ENCODE measurements at places on chromosomes 2 and 18.

DNA sequence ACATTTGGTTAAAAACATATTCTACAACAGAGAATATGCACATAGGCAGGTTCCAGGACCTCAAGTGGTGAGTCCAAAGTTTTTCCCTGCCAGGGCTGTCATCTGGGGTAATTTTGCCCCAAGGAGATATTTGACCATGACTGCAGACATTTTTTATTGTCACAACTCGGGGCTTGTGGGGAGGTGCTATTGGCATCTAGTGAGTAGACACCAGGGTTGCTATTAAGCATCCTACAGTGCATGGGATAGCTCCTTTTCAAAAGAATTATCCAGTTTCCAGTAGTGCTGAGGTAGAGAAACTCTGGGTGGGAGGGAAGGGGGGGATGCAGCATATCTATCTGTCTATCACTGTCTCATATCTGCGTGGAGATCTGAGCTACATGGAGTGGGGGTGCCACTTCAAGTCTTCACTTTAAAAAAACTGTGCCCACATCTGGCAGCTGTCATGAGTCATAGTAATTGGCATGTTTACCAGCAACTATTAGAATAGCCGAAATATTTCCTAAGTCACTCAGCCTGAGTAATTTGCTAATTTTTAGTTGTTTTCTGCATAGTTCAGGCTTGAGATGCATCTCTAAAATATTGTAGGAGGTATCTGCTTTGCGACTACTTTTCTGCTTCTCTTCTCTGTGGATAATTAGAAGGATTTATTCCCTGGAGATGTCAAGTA, 254.0 kb upstream of the RBMS1 start:
- no peak overlapping the region for H3K27ac ChIP-seq
- H3K4me1 ChIP-seq, result no peaks in the 10 kb centered on the region
- no peak overlapping the region for H3K4me3 ChIP-seq
- peaks cover 4% of the 10 kb centered on the region for H3K27me3 ChIP-seq
- no peak for DNase-seq
- no peaks in the 10 kb centered on the region for H3K36me3 ChIP-seq

DNA sequence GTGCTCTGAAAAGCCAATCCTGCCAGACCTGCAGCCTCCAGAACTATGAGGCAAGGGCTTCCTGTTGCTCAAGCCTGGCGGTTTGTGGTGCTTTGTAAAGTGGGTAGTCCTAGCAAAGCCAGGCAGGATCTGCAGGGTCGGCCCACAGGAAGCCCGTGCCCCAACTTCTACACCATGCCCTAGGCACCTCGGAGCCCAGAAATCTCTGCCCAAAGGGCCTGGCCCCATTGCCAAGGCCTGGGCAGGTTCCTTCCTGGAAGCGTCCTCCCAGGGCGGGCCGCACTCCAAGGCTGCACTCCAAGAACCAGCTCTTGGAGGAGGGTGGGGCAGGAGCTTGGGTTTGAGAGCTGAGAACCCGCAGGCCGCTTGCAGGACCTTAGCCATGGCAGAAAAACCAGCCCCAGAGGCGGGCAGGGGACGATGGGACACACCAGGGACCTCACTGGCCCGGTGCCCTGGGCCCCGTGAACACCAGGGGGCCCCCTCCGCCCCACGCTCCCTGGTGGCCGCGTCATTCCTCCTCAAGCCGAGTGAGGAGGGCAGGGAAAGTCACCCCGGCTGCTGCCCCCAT, 37.2 kb upstream of the ID2 start:
- H3K4me1 ChIP-seq, result no peaks in the 10 kb centered on the region
- no peaks in the 10 kb centered on the region for H3K27me3 ChIP-seq
- no peak for DNase-seq
- no peak overlapping the region for H3K4me3 ChIP-seq

DNA sequence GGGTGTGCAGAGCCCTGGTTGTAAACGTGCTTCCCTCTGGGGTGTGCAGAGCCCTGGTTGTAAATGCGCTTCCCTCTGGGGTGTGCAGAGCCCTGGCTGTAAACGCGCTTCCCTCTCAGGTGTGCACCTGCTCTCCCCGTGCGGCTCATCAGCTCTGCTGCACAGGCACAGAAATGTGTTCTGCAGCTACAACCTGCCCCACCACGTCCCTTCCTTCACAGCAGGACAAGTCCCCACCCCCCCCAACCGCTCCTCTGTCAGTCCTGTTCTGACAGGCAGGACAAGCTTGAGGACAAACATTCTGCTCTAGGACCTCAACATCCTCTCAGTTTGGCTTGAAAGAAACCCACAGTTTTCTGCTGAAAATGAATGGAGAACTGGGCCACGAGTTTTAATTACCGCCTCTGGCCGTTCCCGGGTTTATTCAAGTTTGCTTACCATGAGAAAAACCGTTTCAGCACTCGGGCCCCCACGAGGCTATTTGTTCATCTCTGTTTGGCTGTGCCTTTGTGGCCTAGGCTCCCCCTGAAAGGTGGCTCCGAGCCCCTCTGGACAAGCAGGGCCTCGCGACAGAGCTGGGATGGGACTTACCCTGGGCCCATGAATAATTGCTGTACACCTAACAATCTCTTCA, 81.0 kb upstream of the ASB18 start:
- H3K4me3 ChIP-seq, result no peak overlapping the region

- no peak for DNase-seq
- H3K4me3 ChIP-seq, result no peak overlapping the region
Measured at GRCh38 chr2:34738691-34739090, 1139.6 kb upstream of the FAM98A start.

DNA sequence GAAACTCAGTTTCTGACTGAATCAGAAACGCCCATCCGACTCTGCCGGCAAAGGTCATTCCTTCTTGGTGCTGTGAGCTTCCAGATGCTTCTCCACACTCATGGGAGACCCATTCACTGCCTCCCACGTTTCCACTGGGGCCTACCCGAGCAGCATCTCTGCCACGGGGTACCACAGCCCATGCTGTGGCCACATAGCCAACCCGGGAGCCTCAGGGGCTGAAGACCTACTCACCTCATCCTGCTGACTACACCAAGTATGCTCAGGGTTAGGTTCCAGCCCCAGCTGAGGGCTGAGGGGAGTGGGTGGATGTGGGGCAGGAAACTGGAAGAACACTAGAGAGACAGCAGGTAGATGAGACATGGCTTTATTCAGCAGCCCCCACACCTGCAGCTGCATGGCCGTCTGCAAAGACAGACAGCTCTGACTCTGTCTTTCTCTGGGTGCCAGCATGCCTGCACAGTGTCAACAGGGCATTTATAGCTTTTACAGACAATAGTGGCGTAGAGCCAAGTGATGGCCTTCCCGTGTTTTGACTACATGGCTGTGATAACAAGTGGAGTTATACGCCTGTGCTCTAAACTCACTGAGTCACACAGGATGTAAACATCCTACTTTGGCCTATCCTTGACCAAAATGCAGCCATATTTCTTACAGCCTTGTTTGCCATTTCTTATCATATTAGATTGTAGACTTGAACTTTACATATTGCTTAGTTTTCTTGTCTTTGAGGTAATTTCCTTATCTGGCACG, 16.5 kb upstream of the KLHL23 start:
- H3K4me1 ChIP-seq, result peaks cover 19% of the 10 kb centered on the region
- no peaks in the 10 kb centered on the region for H3K27me3 ChIP-seq
- H3K36me3 ChIP-seq, result no peaks in the 10 kb centered on the region
- H3K4me3 ChIP-seq, result no peak overlapping the region

DNA sequence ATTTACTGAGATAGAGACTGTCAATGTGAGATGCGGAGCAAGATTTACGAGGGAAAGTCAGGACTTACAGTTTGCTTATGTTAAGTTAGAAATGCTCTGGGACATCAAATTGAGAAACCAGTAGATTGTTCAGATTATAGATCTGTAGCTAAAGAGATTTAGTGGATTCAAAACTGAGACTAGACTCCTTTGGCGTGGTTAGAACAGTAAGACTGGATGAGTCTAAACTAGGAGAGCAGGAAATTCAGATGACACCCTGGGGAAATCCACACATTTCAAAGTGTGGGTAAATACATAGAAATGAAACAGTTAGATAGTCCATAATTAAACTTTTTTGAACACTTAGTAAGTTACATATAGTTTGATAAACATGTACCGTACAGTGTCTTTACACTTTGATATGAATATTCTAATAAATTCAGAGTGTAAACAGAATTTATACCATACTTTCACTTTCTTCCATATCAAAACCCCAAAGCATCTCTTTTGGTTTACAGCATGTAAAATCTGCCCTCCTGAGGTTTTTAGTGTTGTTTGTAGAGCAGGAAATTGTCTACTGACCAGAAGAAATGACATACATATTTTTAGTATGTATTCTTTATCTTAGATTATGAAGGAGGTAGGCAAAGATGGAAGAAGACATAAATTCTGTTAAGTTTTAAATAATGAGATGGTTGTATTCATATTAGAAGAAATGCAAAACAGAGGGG, 231.5 kb downstream of the NYAP2 start:
- no peak for DNase-seq
- no peaks in the 10 kb centered on the region for H3K4me1 ChIP-seq
- no peak overlapping the region for H3K4me3 ChIP-seq
- no peaks in the 10 kb centered on the region for H3K36me3 ChIP-seq
- peaks cover 6% of the 10 kb centered on the region for H3K27me3 ChIP-seq

GRCh38 chr18:56641714-56642337, 3.4 kb upstream of the TXNL1 start:
- DNase-seq, result no peak
- H3K36me3 ChIP-seq, result no peaks in the 10 kb centered on the region
- no peaks in the 10 kb centered on the region for H3K27me3 ChIP-seq
- H3K4me1 ChIP-seq, result peaks cover 8% of the 10 kb centered on the region
- H3K4me3 ChIP-seq, result no peak overlapping the region

DNA sequence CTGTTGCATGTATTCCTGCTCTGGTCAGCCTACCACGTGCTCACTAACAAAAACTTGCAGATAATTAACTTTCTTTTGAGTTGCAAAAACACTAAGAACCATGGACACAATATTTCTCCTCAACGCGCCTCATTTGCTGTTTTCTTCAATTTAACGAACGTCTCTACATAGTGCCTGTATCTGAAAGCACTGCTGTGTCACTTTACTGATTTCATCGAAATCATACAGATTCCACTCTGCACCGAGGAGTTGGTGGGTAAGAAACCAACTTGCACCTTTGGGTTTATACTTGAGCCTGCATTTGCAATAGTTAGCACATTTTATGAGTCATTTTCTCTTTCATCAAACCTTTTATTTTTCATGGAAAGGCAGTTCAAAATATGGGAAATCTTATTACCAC, 145.8 kb downstream of the DCDC2C start:
- no peak overlapping the region for H3K4me3 ChIP-seq
- H3K4me1 ChIP-seq, result no peaks in the 10 kb centered on the region

GRCh38 chr18:57813245-57813644, 10.1 kb upstream of the ATP8B1 start:
- H3K4me1 ChIP-seq, result no peaks in the 10 kb centered on the region
- no peaks in the 10 kb centered on the region for H3K27me3 ChIP-seq
- no peak overlapping the region for H3K4me3 ChIP-seq
- no peak overlapping the region for H3K27ac ChIP-seq
- DNase-seq, result no peak

DNA sequence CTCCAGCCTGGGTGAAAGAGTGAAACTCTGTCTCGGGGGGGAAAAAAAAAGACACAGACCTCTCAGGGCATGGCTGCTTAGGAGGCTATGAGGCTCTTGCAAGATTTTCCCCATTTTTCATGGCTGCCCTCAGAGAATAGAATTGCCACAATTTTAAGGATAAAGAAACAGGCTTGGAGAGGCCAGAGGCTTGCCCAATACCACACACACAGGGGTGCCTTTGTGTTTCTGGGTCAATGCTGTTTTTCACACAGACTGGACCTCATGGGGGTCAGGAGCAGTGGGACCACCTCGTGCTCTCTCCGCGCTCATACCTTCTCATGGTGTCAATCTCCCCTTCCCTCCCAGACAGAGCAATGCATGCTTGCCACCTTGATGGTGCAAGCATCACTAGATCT, 65.4 kb upstream of the ST3GAL5 start:
- H3K36me3 ChIP-seq, result no peaks in the 10 kb centered on the region
- DNase-seq, result no peak

DNA sequence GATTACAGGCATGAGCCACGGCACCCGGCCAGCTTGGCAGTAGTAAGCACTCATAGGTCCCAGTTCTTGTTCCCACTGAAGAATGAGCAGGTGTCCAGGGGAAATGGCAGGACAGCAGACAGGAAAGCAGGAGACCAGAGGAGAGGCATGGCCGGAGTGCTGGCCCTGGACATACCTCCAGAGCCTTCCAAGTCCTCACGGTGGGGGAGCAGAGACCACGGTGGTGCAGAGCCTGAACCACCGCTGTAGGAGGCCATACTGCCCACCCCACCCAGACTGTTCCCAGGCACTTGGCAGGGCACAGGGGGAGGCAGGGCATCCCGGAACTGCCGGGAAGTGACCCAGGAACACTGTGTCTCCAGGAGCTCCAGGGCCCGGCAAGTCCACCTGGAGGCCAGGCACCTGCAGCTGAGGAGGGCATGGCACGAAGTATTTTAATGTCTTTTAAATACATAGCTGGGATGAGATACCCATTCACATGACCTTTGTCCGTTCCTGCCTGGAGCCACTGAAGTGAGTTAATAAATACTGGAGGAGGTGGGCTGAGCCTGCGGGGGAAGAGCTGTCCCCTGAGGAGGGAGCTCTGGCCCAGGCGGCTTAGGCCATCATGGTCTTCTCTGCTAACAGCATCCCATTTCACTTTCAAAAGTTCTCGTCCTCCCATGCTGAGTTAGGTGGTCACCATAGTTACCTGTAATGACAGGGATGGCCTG, 49.7 kb upstream of the TFCP2L1 start:
- no peak overlapping the region for H3K4me3 ChIP-seq
- no peaks in the 10 kb centered on the region for H3K4me1 ChIP-seq
- H3K27me3 ChIP-seq, result no peaks in the 10 kb centered on the region
- peaks cover 9% of the 10 kb centered on the region for H3K36me3 ChIP-seq
- DNase-seq, result no peak
- H3K27ac ChIP-seq, result no peak overlapping the region

GRCh38 chr2:151975460-151976414, 123.1 kb downstream of the CACNB4 start:
- H3K36me3 ChIP-seq, result no peaks in the 10 kb centered on the region
- no peak for DNase-seq
- H3K4me3 ChIP-seq, result no peak overlapping the region
- no peaks in the 10 kb centered on the region for H3K4me1 ChIP-seq

DNA sequence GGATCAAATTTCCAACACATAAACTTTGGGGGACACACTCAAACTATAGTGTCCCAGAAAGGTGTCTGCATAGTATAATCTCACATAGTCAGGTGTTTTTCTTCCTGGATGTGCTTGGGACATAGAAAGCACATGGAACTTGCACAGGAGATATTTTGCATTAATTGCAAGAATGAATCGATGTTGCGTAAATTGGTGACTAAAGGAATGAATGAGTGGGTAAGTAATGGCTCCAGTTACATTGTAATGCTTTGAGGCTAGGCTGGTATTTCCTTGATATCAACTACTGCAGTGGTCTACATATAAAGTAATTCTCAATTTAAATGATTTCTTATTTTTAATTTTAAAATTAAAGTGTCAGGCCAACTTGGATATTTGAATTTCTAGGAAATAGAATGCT, 53.4 kb downstream of the SH3RF3 start:
- no peaks in the 10 kb centered on the region for H3K4me1 ChIP-seq
- no peak for DNase-seq
- H3K27ac ChIP-seq, result no peak overlapping the region
- H3K27me3 ChIP-seq, result no peaks in the 10 kb centered on the region
- H3K36me3 ChIP-seq, result no peaks in the 10 kb centered on the region

Data from liver (tissue), 10 donors.